ENCODE measurements at places on chromosomes 1 and 21.
A peak's percentile ranks its signal among the peaks of the same experiment; 100 is the strongest.

DNA sequence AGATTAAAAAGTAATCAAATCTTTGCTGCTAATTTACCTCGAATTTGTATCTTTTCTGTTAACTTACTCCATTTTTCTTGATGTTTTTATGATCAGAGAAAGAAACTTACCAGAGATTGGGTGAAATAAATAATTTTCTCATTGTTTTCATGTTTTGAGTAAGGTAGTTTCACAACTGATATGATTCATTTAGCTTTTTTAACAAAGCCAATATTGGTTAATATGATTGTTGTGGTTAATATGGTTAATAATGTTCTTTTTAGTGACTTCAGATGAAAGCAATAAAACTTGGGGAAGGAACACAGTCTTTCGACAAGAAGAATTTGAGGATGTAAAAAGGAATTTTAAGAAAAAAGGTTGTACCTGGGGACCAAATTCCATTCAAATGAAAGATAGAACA lies 48.1 kb downstream of the MAP3K21 start:
- DNase-seq: no peak

- DNase-seq: no peak
Measured at GRCh38 chr1:54559111-54559548, 11.1 kb downstream of the ACOT11 start.

DNA sequence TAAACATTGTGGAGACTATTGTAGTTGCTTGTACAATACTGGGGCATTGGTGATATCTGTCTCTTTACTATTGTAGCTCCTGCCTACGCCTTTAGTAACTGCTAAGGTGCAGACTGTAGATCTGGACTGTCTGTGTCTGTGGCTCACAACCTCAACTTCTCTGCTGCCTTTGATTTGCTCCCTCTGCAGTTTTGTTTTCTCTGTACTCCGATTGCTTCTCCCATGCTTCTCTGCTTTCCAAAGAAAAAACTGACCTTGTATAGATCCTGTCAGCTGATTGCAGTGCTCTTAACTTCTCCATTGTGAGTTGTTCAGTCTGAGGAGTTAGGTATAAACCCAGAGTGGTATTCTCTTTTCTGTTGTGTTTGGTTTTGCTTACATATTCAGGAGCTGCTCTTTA lies 15.3 kb downstream of the MAGI3 start:
- DNase-seq: no peak

GRCh38 chr1:39051956-39052355 lies 25.8 kb downstream of the NDUFS5 start:
- DNase-seq: no peak

GRCh38 chr1:52057876-52058415 lies 1.9 kb downstream of the BTF3L4 start:
- DNase-seq: no peak

GRCh38 chr1:183689762-183690204 lies 36.7 kb upstream of the APOBEC4 start:
- DNase-seq: peak; percentile 28

DNA sequence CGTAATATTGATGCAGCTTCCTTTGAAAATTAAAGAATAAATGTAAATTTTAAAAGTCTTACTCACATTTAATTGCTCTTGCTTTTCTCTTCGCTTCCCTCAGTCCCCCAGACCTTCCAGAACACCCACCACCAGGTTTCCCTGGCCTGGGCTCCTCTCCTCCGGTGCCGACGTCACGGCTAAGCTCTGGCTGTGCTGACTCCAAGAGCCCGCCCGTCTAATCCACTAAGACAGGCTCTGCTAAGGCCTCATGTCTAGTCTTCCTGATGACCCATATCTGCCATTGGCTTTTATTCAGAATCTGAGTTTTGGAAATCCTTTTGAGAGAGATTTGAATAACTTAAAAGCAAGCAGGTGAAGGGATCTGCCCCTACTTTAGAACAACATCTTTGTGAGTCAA lies 53.9 kb upstream of the NADK start:
- no peak for DNase-seq

DNA sequence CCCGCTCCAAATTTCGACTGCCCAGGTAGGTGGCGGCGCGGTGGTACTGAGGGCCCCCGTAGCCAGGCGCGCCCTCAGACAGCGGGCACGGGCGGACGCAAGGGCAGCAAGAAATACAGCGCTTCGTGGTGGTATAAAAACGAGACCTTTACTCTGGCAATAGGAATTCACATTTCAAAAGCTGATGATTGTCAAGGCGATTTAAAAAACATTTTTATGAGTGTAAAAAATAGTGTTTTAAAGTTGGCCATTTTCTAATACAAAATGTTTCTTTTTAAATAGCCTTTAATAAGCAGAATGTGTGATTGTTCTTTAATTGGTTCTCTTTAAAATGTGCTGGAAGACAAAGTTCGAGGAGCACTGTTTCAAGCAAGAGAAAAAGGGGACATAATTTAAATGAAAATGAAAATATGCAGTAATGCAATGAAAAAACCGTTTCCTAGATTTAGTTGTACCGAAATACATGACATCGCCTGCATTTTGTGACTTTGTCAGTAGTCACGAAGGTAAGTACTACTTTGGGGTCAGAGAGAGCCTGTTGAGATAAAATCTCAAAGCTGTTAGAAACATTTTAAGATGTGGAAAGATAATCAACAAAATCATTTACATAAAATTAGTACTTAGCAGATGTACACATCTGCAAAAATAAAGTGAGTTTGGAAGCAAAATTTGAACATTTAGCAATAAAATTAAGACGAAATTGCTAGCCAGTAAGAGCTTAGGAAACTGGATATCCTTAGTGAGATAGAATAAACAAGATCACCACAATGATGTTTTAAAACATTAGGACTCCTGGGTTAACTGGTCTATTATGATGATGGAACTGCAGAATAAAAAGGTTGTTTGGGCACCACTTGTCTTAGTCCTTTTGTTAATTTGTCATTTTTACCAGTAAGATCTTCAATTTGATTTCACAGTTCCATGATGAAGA lies 1.1 kb upstream of the PSMG1 start:
- no peak for DNase-seq

DNA sequence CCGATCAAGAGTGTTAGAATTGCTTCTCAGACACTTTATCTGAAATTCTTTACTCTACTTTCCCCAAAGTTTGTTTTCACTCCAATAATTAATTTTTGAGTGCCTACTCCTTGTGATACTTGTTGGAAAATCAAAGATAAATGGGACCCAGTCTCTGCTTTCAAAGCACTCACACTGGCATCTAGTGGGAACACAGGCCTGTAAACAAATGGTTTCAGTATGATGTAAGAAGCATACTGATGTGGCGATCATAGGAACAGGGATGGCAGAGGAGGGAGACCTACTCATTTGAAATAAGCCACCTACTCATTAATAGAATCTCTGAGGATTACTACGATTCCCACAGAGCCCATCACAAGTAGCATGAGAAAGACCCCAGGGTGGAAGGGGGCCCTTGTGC lies 273.7 kb upstream of the ST6GALNAC5 start:
- DNase-seq: no peak

DNA sequence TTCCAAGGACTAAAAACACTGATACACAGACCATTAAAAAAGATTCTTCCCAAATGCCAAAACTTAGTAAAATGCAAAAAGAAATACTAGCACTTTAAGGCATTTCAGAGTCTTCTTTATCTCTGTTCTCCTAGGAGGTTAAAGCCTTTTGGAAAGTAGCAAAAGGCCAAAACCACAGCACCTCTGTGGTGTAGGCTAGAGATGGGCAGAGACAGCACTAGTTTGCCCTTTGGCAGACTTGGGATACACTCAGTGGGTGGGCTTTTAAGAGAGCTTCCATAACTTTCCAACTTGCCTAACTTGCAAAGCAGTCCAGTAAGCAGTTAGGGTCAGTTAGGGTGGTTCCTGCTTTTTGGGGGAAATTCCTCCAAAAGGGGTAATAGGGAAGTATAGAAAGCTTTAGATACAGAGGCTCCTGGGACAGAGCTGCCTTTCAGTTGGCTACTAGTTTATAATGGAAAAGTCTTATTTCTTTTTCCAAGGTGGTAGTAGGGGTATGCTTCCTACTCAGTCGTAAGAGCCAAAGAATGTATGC lies 17.9 kb upstream of the PTCH2 start:
- DNase-seq: no peak

DNA sequence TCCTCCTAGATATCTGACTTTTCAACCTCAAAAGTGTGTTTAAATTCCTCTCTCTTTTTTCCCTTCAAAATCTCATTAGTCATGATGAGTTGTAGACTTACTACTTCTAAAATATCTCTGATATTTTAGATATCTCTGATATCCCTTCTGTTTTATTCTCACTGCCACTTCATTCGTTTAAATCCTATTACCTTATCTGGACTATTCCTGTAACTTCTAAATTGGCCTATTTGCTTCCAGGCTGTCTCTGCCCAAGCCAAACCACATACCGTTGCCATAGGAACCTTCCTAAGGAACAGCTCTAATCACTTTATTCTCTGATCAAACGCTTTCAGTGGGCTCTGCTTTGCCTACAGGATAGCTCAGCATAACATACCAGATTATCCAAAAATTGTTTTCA lies 333.1 kb upstream of the CHRM3 start:
- no peak for DNase-seq

- peak; percentile 87 for DNase-seq
Measured at GRCh38 chr1:101257500-101258325, 20.9 kb downstream of the S1PR1 start.

GRCh38 chr1:23027352-23027907 lies 8.2 kb downstream of the KDM1A start:
- DNase-seq: no peak

GRCh38 chr1:220198186-220199005 lies 73.9 kb downstream of the RAB3GAP2 start:
- DNase-seq: no peak

DNA sequence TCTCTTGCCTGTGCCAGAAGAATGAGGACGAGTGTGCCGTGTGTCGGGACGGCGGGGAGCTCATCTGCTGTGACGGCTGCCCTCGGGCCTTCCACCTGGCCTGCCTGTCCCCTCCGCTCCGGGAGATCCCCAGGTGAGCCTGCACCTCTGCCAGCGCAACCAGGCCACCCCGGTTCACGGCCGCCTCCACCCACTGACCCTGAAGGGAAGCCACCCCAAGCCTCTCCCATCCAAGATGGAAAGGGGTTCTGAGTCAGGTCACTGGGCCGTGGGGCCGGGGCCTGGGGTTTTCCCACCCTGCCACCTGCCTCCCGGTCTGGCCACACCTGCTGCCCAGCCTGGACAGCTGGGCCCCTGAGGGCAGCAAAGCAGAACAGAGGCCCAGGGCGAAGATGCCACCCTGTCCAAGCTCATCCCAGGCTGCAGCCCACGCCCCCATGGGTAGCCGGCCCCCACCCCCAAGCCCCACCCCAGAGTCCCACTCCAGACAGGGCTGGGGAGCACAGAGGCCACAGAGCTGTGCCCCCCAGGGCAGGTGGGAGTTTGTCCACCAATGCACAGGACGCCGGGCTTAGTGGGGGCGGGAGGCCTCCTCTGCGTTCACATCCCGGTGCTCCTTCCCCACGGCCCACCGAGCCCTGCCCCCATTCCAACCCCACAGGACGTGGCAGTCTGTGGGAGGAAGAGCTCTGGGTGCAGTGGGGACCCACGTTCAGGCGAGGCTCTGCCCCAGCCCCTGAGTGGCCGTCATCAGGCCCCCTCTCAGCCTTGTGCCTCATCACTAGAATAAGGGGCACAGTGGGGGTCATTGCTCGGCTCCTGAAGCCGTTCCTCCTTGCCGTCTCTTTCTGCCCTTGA lies 5.6 kb downstream of the AIRE start:
- DNase-seq: no peak

- no peak for DNase-seq
Measured at GRCh38 chr1:3386205-3387002, 68.1 kb upstream of the ARHGEF16 start.

DNA sequence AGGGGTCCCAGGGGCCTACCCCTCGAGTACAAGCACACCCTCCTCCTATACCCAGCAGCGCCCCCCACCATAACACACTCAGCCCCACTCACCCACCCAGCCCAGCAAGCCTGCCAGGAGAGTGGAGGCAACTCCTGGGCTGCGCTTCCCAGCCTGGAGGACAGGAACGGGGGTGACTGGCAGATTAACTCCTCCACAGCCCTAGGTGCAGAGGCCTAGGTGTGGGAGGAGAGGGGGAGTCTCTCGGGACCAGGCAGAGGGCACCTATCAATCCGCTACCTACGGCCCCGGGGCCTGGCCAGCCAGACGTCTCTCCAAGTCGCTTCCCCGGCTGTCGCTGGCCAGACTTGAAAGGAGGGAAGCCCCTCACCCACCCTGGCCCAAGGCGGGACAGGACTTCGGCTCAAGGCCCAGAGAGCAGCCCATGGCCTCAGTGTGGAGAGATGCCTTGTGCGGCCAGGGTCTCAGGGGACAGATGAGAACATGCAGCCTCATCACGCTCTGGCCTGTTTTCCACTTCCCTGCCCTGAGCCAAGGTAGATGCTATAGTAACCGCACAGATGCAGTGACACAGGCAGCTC lies 24.9 kb downstream of the MATN1 start:
- no peak for DNase-seq

DNA sequence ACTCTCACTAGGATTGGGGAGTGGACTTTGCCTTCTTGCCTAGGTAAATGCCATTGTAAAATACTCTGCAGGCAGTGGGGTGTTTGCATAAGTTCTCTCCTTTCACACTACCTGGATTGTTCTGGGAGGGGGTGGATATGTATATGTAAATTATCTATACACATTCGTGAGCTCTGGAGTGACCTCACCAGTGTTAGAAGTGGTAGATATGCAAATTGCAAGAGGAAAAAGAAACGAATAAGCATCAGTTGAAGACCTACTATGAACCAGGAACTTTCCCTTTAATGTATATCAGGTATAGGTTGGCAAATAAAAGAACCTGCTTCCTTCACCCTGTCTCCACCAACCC lies 1.5 kb upstream of the ARHGEF11 start:
- no peak for DNase-seq

DNA sequence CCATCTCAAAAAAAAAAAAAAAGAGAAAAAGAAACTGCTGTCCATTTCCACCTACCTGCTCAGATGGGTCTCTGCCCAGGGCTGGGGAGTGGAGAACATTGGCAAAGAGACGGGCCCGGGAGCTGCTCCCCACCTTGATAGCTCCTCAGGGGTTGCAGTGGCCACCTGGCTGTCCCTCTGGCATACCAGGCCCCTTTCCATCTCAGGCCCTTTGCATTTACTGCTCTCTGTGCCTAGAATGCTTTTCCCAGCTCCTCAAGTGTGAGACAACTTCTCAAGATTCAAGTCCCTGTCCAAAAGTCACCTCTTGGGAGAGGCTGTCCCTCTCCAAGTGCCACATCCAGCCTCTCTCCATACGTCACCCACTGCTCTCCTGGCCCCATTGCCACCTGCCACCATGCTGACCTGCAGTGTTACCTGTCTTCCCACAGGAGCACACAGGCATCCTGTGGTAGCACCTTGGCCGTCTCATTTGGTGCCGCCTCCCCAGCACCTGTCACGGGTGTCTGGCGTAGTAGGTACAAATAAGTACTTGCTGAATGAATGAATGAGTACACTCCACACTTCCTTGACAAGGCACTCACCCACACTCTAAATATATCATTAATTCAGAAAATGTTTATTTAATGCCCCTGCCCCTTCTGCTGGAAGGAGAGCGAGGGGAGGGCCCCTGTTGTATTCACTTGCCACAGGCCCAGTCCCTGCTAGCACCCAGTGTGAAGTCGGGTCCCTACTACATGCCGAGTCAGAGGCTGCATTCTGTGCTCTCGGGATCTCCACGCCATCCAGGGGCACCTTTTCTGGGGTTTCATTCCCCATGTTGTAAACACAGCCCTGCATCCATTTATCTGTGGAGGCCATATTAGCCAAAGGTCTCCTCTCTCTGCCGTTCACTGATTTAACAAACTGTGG lies 48.8 kb downstream of the DISP3 start:
- no peak for DNase-seq
